Fibroblast of skin of back (primary cell): ENCODE measurements at places on chromosomes 7 and 10.
A peak's percentile ranks its signal among the peaks of the same experiment; 100 is the strongest.

- DNase-seq, result peak; percentile 63
These were observed 43.4 kb downstream of the GLRX3 start for GRCh38 chr10:130179640-130180039.

DNA sequence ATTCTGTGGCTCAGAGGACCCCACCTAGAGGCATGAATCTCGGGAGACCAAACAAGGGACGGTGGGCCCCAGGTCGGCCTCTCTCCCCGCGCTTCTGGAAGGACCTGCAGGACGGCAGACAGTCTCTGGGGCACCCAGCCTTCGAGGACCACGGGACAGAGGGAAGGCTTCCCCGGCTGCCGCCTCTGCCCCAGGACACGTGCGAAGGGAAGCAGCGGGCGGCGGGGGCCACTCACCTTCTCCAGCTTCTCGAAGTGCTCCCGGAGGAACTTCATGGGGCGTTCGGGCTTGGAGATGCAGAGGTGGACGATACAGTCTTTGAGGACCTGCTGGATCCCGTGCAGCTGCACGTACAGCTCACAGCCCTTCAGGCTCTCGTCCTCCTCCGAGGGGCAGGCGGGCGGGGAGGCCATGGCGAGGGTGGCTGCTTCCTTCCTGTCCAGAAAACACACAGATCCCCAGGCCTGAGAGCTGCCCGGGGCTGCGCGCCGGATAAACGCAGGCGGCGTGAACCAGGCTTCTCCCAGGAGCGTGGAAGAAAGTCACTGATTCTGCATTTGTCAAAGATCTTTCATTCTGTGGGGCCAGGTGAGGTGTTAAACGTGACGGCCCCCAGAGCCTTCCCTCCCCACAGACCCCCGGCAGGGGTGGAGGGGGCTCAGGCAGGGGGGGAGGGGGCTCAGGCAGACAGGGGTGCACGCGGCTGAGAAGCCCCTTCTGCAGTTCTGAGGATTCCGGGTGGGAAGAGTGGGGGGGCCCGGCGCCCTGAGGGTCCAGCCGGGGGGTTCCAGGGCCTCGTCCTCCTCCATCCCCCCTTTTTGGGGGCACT lies 15.2 kb upstream of the DNAAF5 start:
- no peak for DNase-seq

DNA sequence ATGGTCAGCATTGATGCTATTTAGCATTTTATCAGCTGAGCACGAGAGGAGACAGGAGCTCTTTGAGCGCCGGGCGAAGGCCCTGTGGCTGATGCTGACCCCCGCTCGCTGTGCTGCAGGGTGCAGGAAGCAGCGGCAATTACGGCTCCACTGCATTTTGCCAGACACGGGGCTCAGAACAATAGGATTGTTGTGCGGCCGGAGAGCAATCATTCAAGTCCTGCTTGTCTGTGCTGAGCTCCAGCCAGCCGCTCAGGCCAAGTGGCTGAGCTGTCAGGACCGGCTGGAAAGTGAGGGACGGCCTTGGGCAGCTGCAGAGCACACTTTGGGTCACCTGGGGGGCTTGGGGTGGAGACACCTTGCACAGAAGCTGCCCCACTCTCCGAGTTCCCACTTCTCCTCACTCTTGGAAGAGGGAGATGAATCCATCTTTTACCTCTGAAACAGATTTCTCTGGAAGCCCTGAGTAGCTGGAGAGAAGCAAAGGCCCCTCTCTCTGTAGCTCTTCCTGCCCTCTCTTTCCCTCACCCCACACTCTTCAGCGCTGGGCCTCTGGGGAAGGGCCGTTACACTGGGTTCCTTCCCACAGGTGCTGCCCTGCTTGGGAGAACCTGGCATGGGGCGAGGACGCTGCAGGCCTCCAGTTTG lies 17.3 kb upstream of the ADARB2 start:
- DNase-seq, result no peak

GRCh38 chr10:126734015-126734414 lies 63.5 kb upstream of the C10orf90 start:
- DNase-seq, result peak; percentile 52
